ENCODE measurements at places on chromosomes 6 and 20.

DNA sequence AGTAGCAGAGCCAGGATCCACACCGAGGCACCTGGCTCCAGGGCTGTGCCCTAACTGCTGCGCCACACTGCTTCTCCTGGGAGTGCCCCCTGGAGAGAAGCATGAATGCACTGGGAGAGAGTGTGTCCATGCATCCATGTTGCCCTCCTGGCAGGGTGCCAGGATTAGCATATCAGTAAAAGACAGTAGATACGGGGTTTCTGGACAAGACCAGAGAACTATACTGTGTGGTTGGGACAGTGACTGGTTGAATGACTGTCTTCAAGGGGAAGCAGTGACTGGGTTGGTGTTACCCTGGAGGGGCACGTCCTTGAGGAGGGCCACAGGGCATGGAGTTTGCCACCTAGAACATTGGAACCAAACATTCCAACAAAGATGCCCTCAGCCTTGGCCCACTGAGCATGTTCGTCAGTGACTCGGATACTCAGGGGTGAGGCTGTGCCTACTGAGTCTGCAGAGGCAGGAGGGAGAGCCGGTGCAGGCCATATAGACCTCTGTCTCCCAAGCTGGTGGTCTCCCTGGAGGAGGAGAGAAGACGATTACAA, 288.8 kb downstream of the CDC5L start:
- DNase-seq, result no peak

DNA sequence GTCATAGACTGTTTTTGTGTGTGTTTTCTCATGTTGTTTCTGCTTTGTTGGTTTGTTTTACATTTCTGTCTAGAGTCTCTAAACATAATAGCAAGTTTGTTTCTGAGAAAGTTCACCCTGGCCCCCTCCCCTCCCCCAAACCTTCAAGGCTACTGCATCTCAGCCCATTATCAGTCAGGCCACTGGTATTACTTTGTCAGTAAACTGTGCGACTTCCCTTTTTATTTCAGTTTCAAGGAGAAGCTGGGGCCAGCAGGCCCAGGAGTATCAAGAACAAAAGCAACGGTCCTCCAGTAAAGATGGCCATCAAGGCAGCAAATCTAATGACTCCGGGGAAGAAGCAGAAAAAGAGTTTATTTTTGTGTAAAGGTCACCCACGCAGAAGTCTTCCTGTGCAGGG, 32.8 kb upstream of the SCGN start:
- no peak for DNase-seq

GRCh38 chr6:15393605-15394004, 147.7 kb downstream of the JARID2 start:
- no peak for DNase-seq

DNA sequence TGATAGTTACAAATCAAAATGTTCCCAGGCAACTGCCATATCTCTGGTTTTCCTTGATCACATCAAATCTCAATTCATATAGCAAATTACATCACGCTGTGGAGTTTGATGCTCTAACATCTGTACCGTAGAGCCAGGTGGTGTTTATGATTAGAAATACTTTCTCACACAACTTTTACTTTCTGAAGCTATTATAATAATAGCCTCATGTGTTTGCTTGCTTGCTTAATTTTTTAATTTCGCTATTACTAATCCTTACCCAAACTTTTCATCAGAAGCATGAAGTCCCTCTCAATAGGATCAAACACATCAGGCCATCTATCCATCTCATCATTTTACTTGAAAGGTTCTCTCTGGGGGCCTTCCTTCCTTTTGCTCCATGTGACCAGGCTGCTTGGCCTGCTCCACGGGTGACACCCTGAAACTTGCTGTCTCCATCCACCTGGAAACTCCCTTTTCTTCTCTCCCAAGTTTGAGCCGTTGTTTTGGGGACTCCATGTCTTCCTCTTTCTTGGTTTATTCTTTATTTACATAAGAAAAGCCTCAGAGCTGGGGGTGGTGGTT, 75.4 kb downstream of the ADAT2 start:
- DNase-seq, result no peak

DNA sequence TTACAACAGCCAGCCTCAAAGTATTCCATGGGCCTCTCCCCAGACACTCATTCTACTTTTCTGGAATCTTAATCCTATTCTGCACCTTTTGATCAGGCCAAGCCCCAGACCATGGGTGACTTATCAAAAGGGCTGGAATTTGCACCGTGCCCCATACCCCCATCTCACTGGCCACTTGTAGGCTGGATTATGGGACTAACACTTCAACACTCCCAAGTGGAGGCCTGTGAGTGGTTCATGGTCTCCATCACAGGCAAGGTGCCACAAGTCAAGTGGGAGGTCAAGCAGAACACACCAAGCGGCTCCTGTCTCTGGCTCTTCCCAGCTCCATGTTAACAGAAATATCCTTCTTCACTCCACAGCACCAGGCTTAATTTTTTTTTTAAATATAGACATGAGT, 212.3 kb upstream of the HEY2 start:
- no peak for DNase-seq

GRCh38 chr6:64083261-64083660, 447.7 kb downstream of the PHF3 start:
- no peak for DNase-seq

GRCh38 chr20:8646716-8647115, 422.2 kb upstream of the PLCB4 start:
- no peak for DNase-seq

- DNase-seq, result no peak
These were observed 60.8 kb downstream of the SYNDIG1 start for GRCh38 chr20:24530131-24530680.

All from GM12891 (cell line).